Thyroid gland (tissue), 4 donors: ENCODE measurements at places on chromosomes 7 and 10.
A peak's percentile ranks its signal among the peaks of the same experiment; 100 is the strongest.

- peak; percentile 99 for DNase-seq
These were observed 101.5 kb downstream of the JCAD start for GRCh38 chr10:29957907-29958331.

DNA sequence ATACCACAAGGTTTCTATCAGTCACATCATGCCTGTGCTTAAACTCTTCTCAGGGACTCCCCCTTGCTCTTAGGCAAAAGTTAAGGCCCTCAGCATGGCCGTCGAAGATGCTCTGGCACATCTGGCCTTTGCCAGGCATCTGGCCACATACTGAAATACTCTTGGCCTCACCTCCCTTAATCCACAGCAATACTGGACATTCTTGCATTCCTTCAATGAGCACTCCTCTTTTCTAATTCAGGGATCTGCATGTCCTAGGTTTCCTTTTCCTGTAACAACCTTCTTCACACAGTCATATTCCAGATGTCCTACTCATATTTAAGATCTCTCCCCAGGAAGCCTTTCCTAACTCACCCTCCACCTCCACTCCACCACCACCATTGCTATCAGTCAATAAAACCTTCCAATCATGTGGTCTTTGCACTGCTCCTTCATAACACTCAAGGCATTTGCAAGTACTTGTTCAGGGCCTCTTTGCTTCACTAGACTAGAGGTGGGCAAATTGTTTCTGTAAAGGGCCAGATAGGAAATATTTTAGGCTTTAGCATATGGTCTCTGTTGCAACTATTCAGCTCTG, 216.6 kb downstream of the KCNMA1 start:
- DNase-seq, result no peak

- DNase-seq, result peak; percentile 8
These were observed 84.3 kb downstream of the CD36 start for GRCh38 chr7:80722616-80723195.

GRCh38 chr7:36911788-36912187, 187.5 kb upstream of the AOAH start:
- no peak for DNase-seq

GRCh38 chr7:77222819-77223218, 23.2 kb upstream of the FGL2 start:
- DNase-seq, result no peak

GRCh38 chr7:73567846-73568685, 10.3 kb downstream of the TBL2 start:
- no peak for DNase-seq

DNA sequence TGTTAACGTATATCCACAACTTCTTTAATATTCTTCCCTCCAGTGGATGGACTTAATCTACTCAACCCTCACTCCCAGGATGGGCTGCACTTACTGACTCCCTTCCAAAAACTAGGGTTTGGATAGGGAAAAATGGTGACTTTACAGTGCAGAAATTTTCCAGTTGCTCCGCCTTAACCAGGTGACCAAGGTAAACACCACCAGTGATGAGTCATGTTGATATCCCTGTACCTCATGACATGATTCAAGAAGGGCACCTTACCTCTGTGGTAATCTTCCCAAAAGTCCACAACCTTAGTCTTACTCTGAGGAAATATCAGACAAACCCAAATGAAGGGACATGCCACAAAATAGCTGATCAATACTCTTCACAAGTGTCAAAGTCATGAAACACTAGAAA, 3.5 kb upstream of the GSTK1 start:
- DNase-seq, result no peak

GRCh38 chr10:68506411-68506810, 20.9 kb downstream of the SLC25A16 start:
- no peak for DNase-seq

DNA sequence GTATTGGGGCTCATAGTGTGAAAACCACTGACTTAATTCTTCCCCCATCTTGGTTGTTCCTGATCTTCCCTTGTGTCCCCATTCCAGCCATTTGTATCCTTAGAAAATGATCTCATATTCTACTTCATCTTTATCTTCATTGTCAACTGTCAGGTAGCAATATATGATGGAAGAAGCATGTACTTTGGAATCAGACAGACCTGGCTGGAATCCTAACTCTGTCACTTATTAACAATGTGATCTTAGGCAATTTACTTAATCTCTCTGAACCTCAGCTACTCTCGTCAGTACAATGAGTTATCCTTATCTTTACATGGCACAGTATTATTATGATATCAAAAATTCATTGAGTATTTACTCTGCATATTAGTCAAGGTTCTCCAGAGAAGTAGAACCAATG, 10.1 kb downstream of the CFTR start:
- no peak for DNase-seq

DNA sequence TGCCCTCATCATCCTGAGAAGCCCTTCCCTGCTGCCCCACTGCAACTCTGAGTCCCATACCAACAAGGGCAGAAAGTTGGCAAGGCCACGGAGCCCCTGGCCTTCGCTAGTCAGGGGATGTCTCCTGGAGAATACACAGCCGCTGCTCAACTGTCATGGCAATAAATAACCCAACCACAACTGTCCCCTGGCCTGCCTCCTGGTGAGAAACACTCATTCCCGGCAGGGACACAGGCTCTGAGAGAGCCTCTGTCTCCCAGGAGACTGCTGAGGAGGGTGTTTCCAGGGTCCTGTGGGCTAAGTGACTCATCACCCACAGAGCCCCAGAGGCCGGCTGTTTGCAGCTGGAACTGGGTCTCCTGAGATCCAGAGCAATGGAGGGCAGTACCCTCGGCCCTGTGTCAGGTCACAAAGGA, 354.1 kb downstream of the TNS3 start:
- no peak for DNase-seq

GRCh38 chr10:79413196-79413595, 32.2 kb downstream of the ZCCHC24 start:
- DNase-seq, result no peak

DNA sequence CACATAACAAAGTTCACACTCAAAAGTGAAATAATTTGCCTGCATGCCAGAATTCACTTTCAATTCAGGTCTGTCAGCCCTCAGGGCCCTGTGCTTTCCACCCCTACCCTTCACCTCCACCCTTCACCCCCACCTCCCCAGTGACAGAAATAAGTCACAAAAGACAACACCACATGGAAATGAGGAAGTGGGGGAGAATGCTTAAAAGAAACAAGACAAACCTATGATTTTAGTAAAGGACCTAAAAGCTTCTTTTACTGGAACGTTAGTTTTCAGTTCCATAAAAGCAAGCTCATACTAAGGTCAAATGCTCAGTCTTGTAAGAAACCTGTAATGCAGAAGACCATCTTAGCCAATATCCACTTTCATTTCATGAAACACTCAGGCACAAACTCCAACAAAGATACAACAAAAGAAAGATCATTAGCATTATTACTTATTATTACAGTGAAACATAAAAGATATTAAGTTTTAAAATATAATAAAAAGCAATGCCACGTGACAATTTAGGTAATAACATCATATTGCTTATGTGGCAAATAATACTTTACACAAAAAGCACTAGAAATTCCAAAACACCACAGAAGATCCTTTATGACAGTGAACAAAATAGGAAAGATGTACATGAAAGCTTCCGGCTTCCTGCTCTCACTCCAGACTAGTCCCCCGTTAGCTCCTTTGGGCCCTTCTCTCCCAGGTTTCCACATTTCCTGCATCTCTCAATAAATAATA, 112.1 kb downstream of the LMBR1 start:
- DNase-seq, result no peak

GRCh38 chr7:44733708-44734481, 14.8 kb upstream of the ZMIZ2 start:
- DNase-seq, result no peak

GRCh38 chr7:111092406-111093236, 1.7 kb downstream of the LRRN3 start:
- no peak for DNase-seq

- DNase-seq, result no peak
These were observed 132.7 kb downstream of the MDFIC start for GRCh38 chr7:115054478-115055065.

DNA sequence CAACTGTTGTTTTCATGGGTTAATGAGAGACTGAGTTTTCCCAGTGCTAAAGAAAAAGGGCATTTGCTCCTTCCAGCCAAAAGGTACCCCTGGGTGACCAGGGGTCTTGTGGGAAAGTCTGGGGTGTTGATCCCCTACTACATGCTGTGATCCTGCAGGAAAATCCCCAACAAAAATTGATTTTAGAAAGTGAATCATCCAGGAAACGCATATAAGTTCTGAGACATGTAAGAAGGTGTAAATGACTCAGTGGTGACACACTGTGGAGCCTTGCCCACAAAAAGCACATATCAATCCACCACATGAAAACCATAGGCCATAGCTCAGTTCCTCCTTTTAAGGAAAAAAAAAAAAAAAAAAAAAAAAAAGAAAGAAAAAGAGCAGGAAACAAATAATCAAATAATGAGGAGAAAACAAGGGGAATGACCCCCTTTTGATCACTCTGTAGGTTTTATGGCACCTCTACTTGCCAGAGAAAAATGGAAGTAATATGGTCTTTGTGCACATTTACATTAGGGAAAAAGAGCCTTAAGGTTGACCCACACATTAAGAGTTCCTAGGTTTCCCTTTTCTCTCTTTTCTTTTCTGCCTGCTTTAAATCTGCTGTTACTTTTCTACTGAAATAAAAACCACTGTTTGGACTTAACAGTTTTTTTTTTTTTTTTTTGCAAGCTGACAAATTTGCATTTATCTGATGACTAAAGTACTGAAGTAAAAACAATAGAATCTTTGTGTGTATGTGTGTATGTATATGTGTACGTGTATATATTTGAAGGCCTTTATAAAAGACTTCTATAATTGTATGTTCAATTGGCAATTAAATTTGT, 386.0 kb downstream of the KIF20B start:
- DNase-seq, result no peak

GRCh38 chr10:132229834-132230556, 43.2 kb downstream of the DPYSL4 start:
- no peak for DNase-seq

GRCh38 chr10:60576130-60577069, 186.7 kb upstream of the ANK3 start:
- DNase-seq, result no peak

- DNase-seq, result no peak
These were observed 59.4 kb downstream of the WDR37 start for GRCh38 chr10:1115607-1115955.

- peak; percentile 27 for DNase-seq
These were observed 63.0 kb downstream of the PROSER2 start for GRCh38 chr10:11886138-11886474.

GRCh38 chr10:114521255-114521654, 117.0 kb upstream of the AFAP1L2 start:
- DNase-seq, result no peak

- no peak for DNase-seq
These were observed 435.6 kb upstream of the NPVF start for GRCh38 chr7:25663877-25664276.

DNA sequence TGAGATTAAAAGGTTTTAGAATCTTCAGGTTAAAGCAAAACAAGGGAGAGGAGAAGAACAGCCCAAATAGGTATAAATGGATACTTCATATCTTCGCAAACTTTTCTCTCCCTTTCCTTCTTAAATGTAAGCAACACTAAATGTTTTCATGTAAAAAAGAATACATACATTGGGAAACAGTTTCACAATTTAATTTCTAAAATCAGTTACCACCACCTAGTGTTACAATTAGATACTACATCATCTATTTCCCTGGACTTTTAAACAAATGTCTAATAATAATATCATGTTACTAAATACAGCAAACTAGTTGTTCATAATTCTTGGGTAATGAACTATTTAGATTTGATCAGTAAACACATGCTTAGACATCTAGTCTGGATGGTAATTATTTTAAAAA, 35.8 kb downstream of the MINDY3 start:
- no peak for DNase-seq

DNA sequence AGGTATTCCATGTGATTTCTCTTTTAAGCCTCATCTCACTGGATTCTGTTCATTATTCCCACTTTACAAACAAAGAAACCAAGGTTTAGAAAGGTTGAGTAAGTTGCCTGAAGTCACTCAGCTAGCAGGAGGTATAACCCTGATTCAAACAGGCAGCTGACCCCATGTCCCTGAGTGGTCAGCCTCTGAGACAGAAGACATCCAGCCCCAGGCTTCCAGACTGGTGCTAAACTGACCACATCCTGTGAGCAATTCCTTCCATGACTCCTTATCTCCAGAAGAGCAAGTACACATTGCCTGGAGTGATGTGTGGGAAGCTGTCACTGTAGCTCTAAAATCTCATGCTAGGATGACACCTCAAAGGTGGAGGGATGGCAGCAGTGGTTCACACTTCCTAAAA, 3.7 kb downstream of the PLPP4 start:
- DNase-seq, result no peak

GRCh38 chr7:140607441-140607989, 33.1 kb downstream of the DENND2A start:
- peak; percentile 10 for DNase-seq

GRCh38 chr7:46076527-46076926, 155.5 kb upstream of the IGFBP3 start:
- no peak for DNase-seq

- no peak for DNase-seq
These were observed 35.2 kb downstream of the CCAR1 start for GRCh38 chr10:68756246-68756645.

DNA sequence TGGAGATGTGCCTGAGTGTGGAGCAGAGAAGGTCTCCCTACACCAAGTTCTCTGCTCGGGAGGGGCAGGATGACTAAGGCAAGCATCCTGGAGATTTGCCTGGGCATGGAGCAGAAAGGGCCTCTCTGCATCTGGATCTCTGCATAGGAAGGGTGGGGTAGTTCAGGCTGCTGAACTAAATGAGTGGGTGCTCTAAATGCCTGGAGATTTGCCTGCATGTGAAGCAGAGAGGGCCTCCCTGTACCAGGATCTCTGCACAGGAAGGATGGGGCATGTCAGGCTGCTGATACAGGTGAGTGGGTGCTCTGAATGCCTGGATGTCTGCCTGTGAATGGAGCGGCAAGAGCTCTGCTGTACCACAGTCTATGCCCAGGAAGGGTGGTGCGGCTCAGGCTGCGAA, 680.7 kb downstream of the SUGCT start:
- DNase-seq, result no peak

GRCh38 chr10:8852546-8852945, 798.1 kb downstream of the GATA3 start:
- DNase-seq, result no peak

DNA sequence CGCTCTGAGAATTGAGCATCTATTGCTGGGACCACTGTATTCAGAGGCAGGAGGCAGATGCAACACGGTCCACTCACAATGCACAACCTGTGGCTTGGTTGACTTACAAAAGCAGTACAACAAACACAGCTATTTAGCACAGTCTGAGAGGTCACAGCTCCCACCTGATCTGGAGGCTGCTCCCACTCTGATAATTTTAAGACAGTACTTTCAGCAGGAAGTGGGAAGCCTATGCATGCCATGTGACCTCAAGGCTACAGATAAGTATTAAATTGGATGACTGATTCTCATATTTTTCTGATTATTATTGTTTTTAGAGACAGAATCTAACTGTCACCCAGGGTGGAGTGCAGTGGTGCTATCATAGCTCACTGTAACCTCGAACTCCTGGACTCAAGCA, 659.3 kb downstream of the PARD3 start:
- no peak for DNase-seq

- peak; percentile 25 for DNase-seq
These were observed at the start of gene AOAH for GRCh38 chr7:36723951-36724664. TSS of gene AOAH (minus strand) at chr7:36724494. CDS start at chr7:36724148, 346 bp downstream.

GRCh38 chr10:116109481-116109880, 163.5 kb downstream of the GFRA1 start:
- no peak for DNase-seq
